ENCODE measurements at places on chromosomes 5 and 9. TPM values are rescaled to one million over a fixed set of nuclear protein-coding genes. Genes with fewer than 3 reads are reported as not detected.

The PCDHB12 gene
- 0.18 TPM for polyA plus RNA-seq

The HAVCR1 gene
- 0.07 TPM for polyA plus RNA-seq

The DAPK1 gene
- polyA plus RNA-seq = 28.1 TPM

The SH3TC2 gene
- 0.48 TPM for polyA plus RNA-seq

The GDA gene
- polyA plus RNA-seq = 3.9 TPM

The TMEM232 gene
- 2.3 TPM for polyA plus RNA-seq

The CSF1R gene
- polyA plus RNA-seq = 7.3 TPM

The PDE6A gene
- 0.16 TPM for polyA plus RNA-seq

The MXD3 gene
- 16.1 TPM for polyA plus RNA-seq

The QSOX2 gene
- 11.5 TPM for polyA plus RNA-seq

The GBGT1 gene
- polyA plus RNA-seq = 5.3 TPM

The SOHLH1 gene
- polyA plus RNA-seq = 0.05 TPM

The CKS2 gene
- polyA plus RNA-seq = 92.7 TPM

DNA sequence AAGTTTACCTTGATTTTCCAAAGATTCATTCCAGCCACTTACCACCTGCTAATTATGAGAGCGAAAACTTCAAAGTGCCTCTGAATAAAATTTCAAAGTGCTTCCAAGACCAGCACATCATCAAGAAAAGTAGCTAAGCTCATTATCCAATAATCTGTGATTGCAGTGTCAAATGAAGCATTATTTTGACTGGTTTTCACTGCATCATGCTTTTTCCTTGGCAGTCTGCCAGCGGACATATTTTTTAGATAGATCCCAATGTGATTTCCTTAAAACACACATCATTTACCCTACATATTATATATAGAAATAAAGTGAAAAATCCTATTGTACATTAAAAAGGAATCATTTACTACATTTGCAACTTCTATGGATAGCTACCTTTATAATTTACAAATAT, 508.6 kb upstream of the FAM174A start:
- no peaks in the 10 kb centered on the region for H3K4me1 ChIP-seq
- H3K27me3 ChIP-seq = no peaks in the 10 kb centered on the region
- DNase-seq = no peak
- H3K36me3 ChIP-seq = no peaks in the 10 kb centered on the region

DNA sequence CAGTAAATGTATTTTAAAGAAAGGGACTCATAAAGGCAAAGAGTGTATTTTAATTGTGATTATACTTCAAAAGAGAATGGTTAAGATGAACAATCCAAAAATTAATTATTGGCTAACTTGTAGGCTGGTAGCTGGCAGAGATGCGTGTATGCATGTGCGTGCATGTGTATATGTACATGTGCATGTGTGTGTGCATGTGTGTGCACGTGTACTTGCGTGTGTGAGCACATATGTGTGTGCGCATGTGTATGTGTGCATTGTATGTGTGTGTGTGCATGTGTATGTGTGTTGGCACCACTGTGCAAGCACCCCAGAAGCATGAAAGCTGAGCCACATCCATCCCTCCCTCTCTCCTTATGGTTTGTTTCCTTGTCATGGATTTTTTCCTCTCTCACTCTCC, 83.0 kb upstream of the SLC1A3 start:
- no peaks in the 10 kb centered on the region for H3K36me3 ChIP-seq
- no peak overlapping the region for H3K4me3 ChIP-seq
- no peak overlapping the region for H3K27ac ChIP-seq
- H3K4me1 ChIP-seq = no peaks in the 10 kb centered on the region

DNA sequence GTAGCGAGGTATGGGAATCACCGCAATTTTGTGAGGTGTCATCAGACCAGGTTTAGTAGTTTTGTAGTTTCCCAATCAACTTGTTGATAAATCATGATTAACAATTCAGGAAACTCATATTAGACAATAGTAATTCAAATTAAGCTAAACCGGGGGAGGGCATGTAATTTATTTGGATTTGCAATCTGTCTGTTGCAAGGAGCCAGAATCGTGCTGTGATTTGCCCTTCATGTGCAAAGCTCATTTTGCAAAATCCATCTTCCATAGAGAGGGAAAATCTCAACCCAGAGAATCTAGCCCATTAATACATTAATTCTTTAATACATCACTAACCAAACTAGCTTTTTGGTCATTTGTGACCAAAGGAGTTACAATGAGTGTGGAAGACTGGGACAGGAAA, 164.7 kb upstream of the TRPM3 start:
- no peak overlapping the region for H3K27ac ChIP-seq
- H3K36me3 ChIP-seq = no peaks in the 10 kb centered on the region
- H3K4me3 ChIP-seq = no peak overlapping the region
- H3K27me3 ChIP-seq = no peaks in the 10 kb centered on the region
- no peaks in the 10 kb centered on the region for H3K4me1 ChIP-seq

GRCh38 chr5:71960195-71960594, 147.1 kb upstream of the MAP1B start:
- H3K27me3 ChIP-seq = no peaks in the 10 kb centered on the region
- no peaks in the 10 kb centered on the region for H3K36me3 ChIP-seq
- DNase-seq = no peak
- no peaks in the 10 kb centered on the region for H3K4me1 ChIP-seq
- no peak overlapping the region for H3K4me3 ChIP-seq
- H3K27ac ChIP-seq = no peak overlapping the region

DNA sequence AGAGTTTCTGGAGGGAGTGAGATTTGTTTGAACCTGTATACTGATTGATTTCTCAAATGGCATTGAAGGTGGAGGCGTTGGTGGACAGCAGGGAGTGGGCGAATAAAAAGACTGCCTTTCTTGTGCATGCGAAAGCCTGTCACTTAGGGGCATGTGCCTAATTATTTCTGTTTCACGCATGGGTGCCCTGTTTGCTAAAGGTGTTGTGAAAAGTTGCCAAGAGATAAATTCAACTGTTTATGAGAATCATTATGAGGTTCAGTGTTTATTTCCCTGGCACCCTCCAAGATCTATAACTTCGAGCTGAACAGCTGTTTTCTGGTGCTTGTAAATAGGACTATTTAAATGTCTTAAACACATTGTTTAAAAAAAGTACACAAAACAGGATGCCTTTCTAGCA, 67.4 kb upstream of the DMRTA1 start:
- H3K36me3 ChIP-seq = no peaks in the 10 kb centered on the region
- no peaks in the 10 kb centered on the region for H3K27me3 ChIP-seq
- DNase-seq = no peak
- no peak overlapping the region for H3K4me3 ChIP-seq
- H3K27ac ChIP-seq = no peak overlapping the region

DNA sequence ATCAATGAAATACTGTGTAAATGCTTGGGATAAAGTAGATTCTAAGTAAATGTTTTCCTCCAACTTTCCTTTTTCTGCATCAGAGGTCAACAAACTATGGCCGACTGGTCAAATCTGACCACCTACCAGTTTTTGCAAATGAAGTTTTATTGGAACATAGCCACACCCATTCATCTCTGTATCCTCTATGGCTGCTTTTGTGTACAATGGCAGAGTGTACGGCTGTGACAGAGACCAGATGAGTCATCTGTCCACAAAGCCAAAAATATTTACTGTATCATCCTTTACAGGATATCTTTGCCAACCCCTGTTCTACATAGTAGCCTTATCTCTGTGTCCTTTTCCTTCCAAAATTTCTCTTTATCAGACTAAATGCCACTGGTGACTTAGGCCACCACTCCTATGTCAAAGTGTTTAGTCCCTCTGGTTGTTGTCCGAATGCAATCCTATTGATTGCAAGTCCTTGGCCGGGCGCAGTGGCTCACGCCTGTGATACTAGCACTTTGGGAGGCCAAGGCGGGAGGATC, 218.4 kb upstream of the KLF4 start:
- H3K4me3 ChIP-seq = no peak overlapping the region
- H3K36me3 ChIP-seq = no peaks in the 10 kb centered on the region
- no peaks in the 10 kb centered on the region for H3K4me1 ChIP-seq
- peaks cover 2% of the 10 kb centered on the region for H3K27me3 ChIP-seq
- DNase-seq = no peak
- H3K27ac ChIP-seq = no peak overlapping the region

DNA sequence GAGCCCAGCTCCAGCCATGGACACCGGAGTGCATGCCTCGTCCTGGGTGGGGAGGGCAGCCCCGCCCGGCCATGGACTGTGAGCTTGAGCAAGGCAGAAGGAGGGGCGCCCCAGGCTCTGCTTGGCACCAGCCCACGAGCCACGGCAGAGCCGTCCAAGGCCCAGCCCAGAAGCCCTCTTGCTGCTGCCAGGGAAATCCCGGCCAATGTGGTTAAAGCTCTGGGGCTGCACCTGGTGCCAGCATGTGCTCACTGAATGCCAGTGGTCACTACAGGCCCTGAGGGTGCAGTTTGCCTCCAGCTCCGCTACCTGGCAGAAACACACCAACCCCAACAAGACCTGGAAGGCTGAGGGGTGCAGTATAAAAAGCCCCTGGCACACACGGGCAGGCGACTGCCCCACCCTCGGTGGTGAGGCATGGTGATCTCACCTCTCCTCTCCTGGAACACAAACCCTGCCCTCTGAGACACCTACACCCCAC, 11.8 kb downstream of the BRD3 start:
- peaks cover 63% of the 10 kb centered on the region for H3K36me3 ChIP-seq
- no peak overlapping the region for H3K4me3 ChIP-seq
- no peak for DNase-seq
- H3K27ac ChIP-seq = peak overlapping the region; percentile 2

DNA sequence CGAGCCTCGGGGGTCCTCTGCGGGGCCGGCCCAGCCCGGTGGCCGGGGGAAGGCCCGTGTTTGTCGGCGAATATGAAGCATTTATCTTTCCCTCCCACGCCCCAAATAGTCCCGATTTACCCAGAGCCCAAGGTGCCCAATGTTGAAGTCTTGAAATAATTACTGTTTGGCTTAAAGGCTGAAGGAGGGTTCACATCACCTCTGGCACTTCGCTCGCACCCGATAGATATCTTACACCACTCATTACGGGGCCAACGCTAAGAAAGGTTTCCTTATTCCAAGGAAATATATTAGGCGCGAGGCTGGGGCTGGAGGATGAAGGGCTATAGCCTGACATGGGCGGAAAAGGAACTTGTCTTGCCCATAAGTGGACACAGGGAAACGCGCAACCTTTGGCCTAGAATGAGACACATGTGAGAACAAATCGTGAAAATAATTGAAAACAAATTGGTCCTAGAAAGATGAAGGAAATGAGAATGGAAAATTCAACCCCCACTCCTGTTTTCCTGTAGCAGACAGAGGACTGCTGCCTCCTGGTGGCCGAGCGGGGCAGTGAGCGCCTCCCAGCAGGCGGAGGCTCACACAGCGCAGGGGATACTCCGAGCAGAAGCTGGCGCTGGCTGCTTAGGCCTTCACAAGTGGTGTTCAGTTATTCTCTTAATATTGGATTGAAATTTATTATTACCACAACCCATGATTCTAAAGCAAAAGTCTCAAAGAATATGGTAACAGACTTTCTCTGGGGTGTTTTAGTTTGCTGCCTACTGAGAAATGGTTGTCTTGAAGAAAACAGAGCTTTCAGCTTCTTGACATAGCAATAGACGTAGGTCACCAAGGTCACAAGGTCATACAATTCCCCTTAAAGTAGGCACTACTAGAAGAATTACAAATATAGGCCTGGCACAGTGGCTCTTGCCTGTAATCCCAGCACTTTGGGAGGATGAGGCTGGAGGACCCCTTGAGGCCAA, 7.9 kb downstream of the CCL21 start:
- peaks cover 12% of the 10 kb centered on the region for H3K4me1 ChIP-seq
- H3K27me3 ChIP-seq = peaks cover 9% of the 10 kb centered on the region
- DNase-seq = peak; percentile 44
- no peaks in the 10 kb centered on the region for H3K36me3 ChIP-seq

DNA sequence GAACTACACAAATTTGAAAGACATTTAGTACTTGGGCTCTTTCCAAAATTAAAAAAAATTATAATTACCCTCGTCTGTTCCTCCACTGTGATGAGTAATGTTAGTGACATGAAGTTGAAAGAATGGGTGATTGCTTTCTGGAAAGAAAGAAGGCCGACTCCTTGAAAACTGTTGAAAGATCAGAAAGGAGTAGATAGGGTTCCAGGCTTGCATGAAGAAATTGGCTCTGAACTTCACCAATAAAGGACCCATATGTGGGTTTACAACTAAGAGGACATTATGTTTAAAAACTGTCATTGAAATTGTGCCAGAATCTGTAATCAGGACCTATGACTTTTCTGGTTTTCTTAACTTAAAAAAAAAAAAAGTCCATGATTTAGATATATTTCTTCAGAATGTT, 20.7 kb upstream of the MOCS2 start:
- no peaks in the 10 kb centered on the region for H3K4me1 ChIP-seq
- H3K36me3 ChIP-seq = no peaks in the 10 kb centered on the region
- no peak overlapping the region for H3K4me3 ChIP-seq
- no peaks in the 10 kb centered on the region for H3K27me3 ChIP-seq

- DNase-seq = no peak
- H3K27ac ChIP-seq = no peak overlapping the region
- no peaks in the 10 kb centered on the region for H3K27me3 ChIP-seq
- H3K4me1 ChIP-seq = no peaks in the 10 kb centered on the region
These were observed 72.7 kb downstream of the C9orf57 start for GRCh38 chr9:71987471-71988371.

GRCh38 chr9:87479801-87480201, 17.9 kb upstream of the DAPK1 start:
- DNase-seq = no peak
- H3K27ac ChIP-seq = no peak overlapping the region
- H3K36me3 ChIP-seq = no peaks in the 10 kb centered on the region

- H3K36me3 ChIP-seq = no peaks in the 10 kb centered on the region
- H3K4me1 ChIP-seq = no peaks in the 10 kb centered on the region
- no peak overlapping the region for H3K4me3 ChIP-seq
- no peak for DNase-seq
- H3K27ac ChIP-seq = no peak overlapping the region
These were observed 98.2 kb upstream of the PRR16 start for GRCh38 chr5:120365656-120366446.

DNA sequence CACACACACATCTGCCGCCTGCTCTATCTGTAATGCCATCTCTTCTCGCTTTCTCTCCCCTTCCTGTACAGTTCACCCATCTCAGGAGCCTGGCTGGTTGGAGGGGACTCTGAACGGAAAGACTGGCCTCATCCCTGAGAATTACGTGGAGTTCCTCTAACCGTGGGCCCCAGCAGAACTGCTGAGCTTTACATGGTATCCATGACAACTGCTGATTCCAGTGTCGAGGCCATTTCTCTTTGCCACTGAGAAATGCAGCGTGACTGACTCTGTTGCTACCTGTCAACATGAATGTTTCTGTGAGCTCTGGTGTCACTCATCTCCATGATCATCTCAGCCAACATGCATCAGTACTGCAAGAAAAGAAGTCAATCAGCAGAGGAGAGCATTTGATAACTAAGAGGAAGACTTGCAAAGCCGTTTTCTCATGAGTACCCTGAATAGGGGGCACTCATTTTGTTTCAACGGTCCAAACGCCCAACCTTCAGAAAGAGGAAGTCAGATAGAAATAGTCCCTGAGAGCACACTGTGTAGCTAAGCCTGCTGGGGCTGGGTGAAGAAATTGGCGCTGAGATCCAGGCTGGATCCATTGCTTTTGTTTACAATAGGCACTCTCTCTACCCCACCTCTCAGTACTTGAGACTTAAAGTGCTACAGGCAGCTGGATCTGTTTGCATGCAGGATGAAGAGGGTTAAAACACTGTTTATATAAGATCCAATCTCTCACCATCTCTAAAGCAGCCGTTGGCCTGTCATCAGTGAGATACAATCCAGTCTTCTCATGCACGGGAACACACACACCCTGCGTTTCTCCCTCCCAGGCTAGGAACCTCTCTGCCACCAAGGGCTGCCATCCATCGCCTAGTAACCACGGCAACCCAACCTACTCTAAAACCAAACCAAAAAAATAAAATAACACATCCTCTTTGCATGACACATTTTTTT, 180.9 kb downstream of the NR3C1 start:
- peak overlapping the region; percentile 97 for H3K27ac ChIP-seq
- peak; percentile 69 for DNase-seq
- H3K4me1 ChIP-seq = peaks cover 91% of the 10 kb centered on the region

Measured in thymus (tissue), 14 donors.